ENCODE measurements at places on chromosomes 1 and 21.

DNA sequence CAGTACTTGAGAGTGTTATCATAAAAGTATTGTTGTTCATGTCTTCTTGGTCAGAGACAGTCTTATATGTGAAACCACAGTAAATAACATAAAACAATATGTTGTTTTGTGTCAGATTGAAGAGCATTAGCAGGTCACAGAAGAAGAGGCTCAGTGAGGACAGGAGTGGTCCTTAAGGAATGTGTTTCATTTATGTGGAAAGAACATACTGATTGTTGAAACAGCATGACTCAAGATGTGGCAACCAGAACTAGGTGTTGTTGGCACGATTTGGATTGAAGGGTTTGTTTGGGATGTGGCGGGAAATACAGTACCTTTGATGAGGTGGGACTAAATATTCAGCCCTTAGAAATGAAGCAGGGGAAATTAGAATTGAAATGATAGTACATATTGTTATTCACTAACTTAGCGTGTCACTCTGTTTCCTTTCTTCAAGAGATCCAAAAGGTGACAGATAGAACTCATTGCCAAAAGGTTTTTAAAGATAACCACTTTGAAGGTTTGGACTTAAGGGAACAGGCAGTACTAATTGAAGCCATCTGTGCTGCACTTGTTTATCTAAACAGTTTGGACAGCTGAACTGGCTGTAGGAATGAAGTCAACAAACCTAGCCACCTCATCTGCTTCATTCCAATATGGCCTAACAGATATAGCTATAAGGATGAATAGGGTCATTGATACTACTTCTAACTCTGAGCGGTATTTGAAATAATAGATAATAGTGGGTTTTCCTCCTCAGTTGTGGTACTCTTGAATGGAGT is 14.4 kb downstream of the RALGPS2 start:
- DNase-seq: peak; percentile 65

DNA sequence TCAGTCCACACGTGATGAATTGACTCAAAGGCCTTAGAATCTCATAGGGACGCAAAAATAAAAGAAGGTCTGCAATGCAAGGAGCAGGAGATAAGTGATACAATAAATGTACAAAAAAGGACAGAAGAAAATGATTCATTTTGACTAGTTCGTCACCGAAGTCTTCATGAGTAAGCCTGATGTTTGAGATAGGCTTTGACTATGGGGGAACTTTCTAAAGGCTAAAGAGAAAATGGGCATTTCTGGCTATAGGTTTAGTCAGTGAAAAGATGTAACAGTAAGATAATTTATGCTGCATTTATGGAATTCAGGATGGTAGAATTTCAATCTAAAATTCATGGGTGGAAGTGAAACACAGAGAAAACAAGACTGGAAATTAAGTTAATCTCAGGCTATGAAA is 163.0 kb downstream of the ADGRL4 start:
- peak; percentile 46 for DNase-seq

GRCh38 chr1:215321802-215322201 is 239.3 kb downstream of the KCNK2 start:
- DNase-seq: peak; percentile 6

GRCh38 chr1:214186103-214186824 is 94.7 kb upstream of the SMYD2 start:
- DNase-seq: no peak

GRCh38 chr1:155938220-155938627 is 3.2 kb upstream of the RXFP4 start:
- peak; percentile 63 for DNase-seq

DNA sequence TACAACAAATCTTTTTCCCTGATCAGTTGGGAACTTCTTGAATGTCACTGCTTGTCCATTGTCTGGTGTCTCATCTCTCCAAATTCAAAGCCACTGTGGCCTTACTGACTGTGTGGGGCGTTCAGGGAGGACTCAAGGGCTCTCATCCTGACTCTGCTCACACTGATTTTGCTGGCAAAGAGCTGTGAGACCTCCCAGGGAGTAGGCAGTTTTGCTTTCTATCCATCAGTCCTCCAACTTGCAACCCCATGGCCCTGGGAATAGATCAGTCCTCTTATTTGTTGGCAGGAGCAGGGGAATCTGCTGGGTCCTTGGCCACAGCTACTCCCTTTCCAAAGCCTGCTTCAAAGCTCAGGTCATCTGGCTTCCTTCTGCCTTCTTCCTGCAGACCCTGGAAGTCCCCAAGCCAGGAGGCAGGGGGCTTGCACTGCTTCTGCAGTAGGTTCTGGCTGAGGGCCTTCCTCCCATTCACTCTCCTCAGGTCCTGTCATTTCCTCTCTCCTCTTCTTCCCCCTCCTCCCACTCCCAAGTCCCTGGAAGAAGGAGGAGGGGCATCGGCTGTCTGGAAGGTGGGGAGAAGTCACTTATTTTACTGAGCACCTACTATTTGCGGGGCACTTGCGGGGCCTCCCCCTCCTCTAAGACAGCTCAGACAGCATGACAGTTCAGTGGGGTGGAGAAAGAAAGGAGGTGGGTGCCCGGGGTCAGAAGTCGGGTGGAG is 876 bp upstream of the NAV1 start:
- DNase-seq: no peak

- peak; percentile 36 for DNase-seq
Observed at GRCh38 chr21:33278721-33279120, 12.6 kb downstream of the IL10RB start.

DNA sequence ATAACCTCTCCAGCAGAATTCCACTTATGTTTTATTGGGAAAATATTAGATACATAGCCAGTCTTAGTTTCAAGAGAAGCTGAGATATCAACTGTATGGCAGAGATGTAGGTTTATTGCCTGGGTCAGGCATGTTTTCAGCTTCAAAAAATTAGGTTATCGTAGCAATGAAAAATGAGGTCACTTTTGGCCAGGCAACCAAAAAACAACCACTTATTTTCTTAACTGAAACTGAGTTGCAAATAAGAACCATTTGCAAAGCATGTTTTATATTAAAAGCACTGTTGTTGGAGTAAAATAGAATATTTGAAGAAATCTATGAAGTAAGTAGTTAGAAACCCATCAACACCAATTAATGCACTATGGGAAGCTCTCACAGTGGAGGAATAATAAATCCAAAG is 5.5 kb upstream of the OR6Y1 start:
- no peak for DNase-seq

GRCh38 chr1:167500283-167500860 is 18.0 kb downstream of the CD247 start:
- no peak for DNase-seq

- DNase-seq: peak; percentile 11
Observed at GRCh38 chr1:82612986-82613385, 812.3 kb downstream of the ADGRL2 start.

GRCh38 chr1:27602462-27603308 is 1.3 kb downstream of the AHDC1 start:
- peak; percentile 85 for DNase-seq
